ENCODE measurements at places on chromosomes 3 and 15.

DNA sequence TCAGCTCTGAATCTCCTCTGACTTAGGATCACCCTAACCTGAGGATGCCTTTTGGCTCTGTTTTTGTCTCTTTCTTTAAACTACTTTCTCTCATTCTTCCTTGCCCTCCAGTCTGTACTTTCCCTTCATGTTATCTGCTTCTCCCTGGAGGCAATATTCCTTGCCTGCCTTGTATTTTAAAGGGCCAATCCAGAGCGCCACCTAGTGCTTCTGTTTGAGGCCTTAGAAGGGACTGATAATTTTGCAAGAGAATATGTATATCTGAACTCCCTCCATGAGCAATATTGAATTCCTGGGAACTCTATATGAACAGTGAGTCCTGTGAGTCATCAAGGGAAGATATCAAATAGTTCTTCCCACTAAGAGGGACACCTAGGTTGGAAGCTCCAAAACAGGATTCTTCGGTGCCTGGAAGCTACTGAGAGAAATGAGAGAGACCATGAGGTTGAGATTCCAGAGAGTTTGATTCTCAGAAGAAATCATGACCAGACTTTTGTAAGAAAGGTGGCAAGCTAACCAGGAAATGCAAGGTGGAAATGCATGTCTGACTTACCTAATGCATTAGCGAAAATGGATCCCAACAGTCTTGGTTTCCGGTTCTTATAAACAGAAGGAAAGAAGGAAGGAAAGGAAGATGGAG lies 203.8 kb upstream of the CD96 start:
- DNase-seq: no peak

GRCh38 chr3:116087426-116087825 lies 357.9 kb downstream of the LSAMP start:
- DNase-seq: no peak

DNA sequence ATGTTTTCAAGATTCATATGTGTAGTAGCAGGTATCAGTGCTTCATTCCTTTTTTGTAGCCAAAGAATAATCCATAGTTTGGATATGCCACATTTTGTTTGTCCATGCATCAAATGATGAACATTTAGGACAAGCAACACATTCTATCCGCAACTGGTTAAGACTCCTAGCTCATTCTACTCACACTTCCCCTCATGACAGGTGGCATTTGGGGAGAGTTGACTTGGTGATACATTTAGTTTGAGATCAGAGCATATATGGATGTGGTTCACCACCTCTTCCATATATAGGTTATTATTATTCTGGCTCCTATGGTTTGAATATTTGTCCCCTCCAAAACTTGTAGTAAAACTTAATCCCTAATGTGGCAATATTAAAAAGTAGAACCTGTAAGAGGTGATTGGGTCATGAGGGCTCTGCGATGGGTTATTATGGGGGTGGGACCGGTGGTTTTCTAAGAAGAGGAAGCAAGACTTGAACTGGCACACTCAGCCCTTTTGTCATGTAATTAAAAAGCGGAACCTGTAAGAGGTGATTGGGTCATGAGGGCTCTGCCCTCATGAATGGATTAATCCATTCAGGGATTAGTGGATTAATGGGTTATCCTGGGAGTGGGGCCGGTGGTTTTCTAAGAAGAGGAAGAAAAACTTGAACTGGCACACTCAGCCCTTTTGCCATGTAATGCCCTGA lies 75.3 kb upstream of the HRH1 start:
- DNase-seq: no peak

GRCh38 chr3:141288336-141288990 lies 56.8 kb downstream of the PXYLP1 start:
- no peak for DNase-seq

DNA sequence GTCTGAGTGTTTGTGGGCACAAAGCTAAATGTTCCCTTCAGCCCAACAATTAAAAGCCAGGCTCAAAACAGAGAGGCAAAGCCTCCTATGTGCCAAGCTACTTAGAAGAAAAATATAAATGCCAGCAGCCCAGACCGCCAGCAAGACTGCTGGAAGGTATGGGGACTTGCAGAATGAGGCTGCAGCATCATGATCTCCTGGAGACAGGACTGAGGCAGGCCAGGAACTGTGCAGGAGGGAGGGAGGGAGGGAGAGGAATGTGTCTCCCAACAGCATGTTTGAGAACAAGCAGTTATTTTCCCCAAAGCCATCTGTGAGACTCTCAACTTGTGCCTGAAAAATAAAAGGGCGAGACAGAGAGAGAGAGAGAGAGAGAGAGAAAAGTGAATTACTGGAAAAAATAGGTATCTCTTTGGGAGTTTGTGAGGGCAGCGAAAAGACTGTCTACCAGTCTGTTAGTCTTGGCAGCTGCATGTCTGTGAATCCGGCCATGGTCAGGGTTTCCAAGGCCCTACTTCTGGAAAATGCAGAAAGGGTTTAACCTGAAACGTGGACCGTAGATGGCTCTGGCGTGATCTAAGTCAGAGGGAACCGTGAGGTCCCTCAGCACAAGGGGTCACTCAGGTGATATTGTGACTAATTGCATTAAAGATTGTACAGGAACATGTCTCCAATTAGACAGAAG lies 139.7 kb upstream of the COL8A1 start:
- DNase-seq: no peak

DNA sequence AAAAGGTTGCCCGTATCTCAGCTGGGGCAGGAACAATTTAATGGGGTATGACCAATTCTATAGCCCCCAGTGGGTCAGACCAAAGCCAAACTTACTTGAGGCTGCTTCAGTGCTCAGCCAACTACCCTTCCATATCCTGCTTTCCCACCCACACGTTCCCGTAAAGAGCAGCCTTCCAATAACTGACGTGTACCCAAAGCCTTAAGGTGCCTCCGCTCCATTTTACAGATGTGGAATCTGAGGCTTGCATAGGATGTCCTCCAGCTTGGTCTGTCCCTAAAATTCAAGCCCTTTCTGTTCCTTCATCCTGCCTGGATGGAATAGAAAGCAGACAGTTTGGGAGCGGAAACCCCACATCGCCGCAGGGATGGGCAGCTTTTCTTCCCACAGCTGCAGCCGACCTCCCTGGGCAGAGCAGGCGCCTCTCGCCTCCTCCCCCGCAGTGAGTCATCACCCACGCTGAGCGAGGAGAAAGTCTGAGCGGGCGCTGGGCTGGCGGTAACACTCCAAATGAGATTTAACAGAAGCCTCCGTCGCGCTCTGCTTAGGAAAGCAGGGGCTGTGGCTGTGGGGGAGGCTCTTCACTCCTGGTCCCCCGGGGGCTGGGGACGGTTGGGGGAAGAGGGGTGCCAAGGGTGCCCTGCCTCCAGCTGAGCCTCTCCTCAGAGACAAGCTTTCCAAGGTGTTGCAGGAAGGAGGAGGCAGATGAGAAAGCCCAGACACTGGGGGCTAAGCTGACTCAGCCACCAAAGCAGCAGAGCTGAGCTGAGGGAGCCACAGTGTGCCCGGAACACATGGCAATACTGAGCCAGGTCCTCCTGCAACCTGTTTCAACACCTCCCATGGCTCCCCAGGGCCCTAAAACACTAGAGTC lies 57.8 kb upstream of the HRH1 start:
- DNase-seq: peak; percentile 41

- DNase-seq: no peak
Measured at GRCh38 chr15:89383365-89384175, 48.9 kb upstream of the POLG start.

GRCh38 chr3:44284949-44285348 lies 43.3 kb downstream of the TOPAZ1 start:
- no peak for DNase-seq

DNA sequence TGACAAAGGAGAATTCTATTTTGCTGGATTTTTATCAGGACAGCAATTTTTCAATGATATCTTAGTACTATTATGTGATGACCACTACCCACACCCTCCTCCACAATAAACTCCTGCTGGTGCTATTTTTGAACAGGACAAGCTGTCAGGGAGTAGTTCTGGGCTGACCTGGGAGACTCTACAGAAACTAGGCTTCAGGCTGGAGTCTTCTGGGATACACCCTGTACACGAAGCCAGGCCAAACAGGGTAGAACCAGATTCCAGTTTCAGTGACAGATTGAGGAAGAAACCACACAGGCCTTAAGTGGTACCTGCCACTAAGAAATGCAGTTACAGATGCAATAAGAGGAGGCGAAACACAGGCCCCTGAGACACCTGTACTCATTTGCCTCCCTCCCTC lies 12.8 kb downstream of the NMNAT3 start:
- no peak for DNase-seq

DNA sequence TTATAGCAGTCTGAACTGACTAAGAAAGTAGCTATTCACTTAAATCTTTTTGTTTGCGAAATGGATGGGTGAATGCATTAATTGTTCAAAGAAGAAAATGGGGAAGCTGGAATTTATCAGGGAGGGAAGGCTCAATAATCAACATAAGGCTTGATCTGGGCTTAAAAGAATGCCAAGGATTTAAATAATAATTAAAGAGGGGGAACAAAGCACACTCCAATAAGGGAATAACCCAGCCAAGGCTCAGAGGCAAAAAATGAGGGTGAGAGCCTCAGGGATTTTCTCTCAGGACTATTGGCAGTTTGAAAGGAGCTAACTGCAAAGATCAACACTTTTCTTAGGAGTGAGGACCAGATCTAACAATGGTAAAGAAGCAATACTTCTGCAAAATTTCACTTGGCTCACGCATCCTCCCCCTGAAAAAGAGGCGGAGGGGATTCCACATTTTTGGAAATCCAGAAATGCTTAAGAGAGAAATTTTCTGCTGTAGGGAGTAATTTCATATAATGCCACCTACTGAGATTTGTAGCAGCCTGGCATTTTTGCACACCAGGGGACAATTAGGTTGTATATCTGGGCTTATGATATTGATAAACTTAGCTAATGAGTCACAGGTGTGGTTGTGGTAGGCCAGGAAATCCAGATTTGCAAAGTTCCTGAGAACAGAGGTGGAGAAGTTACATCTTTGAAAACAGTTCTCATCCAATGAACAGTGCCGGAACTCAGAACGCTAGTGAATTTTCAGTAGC lies 405.1 kb downstream of the TUSC7 start:
- no peak for DNase-seq

DNA sequence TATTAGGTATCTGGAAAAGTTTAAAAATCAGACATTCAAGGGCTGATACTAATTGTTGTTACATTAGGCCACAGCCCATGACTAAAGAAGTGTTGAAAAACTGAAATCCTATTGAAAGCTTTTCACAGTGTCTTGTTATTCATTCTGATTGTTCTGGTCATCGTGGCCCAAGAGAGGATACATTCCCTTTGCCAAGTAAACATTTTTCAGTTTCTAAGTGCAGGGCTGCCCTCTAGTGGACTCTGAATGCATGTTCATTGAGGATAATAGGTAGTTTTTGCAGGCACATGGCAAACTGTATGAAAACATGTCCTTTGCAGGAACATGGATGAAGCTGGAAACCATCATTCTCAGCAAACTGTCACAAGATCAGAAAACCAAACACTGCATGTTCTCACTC lies 181.1 kb downstream of the MYRIP start:
- no peak for DNase-seq

GRCh38 chr3:187274315-187274976 lies 17.1 kb downstream of the MASP1 start:
- DNase-seq: no peak

- DNase-seq: no peak
Measured at GRCh38 chr3:108985844-108986243, 32.2 kb upstream of the GUCA1C start.

DNA sequence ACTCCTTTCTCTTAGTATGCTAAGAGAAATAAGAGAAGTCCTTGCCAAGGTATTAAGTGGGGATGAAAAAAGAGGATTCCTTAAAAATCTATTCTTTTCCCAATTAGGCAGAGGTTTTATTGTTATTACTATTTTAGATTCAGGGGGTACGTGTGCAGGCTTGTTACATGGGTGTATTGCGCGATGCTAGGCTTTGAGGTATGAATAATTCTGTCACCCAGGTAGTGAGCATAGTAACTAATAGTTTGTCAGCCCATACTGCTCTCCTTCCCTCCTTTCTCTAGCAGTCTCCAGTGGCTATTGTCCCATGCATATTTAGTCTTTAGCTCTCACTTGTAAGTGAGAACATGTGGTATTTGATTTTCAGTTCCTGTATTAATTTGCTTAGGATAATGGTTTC lies 83.9 kb downstream of the LEKR1 start:
- no peak for DNase-seq

DNA sequence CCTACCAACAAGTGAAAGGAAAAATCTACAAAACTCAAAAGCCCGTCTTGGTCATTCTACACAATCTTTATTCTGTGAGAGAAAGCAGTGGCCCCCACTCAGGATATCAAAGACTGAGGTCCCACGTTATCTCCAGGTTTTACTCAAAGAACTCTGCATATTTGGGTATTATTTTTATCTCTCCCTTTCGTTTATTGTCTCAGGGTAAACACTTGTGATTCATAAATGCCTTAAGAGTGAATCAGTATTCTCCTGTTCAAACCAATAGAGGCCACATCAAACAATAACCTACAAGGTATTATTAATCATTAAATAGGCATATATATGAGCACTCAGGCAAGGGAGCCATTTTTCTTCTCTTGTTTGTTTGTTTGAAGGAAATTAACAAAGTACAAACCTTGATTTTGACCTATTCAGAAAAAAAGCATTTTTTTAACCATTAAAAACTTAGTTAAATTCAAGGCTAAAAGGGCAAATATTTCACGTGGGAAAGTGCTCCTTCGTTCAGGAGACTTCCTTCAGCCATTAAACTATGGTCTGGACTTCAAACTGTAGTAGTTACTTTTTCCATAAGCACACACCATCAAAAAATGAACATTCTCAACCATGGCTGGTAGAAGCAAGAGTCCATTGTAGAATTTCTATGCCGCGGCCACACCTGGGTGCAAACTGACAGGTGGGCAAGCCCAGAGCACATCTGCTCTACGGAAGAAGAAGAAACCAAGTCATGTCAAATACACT lies 13.9 kb upstream of the HES1 start:
- no peak for DNase-seq

DNA sequence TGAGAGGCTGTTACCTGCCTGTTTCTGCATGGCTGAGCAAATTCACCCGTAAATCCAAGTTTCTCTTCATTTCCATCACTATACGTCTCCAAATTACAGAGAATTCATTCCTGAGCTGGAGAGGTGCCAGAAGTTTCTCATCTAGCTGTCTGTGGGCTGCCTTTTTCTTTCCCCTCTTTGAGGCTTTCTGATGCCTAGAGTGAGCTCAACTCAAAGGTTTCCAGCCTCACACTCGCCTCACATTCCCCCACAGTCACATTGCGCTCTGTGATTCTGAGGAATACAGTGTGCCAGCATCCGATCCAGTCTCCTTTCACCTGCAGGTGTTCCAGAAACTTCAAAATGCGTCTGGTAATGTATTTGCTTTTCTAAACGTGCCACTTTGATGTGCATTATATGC lies 267.2 kb downstream of the MFSD1 start:
- no peak for DNase-seq

DNA sequence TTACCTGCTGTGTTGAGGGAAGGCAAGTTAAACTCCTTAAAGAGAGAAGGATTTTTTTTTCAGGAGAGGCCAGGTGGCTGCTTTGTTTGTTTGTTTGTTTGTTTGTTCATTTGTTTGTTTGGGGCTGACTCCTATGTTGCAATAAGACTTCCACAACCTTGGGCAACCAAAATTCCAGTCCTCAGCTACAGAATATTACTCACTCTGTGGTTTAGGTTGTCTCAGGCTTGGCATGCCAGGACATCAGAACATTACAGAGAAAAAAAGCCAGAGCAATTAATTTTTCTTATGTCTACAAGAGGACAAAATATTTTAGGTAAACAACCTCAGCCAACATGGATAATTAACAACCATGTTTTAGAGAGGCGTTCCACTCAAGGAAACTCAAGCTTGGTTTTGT lies 156.7 kb upstream of the ATP11B start:
- DNase-seq: no peak

GRCh38 chr3:111069974-111070771 lies 1.4 kb upstream of the NECTIN3 start:
- no peak for DNase-seq

- DNase-seq: no peak
Measured at GRCh38 chr3:39907981-39908380, 98.6 kb downstream of the MYRIP start.

GRCh38 chr3:53166781-53167291 lies 5.8 kb downstream of the PRKCD start:
- no peak for DNase-seq
